ENCODE measurements at places on chromosomes 3 and 15.

DNA sequence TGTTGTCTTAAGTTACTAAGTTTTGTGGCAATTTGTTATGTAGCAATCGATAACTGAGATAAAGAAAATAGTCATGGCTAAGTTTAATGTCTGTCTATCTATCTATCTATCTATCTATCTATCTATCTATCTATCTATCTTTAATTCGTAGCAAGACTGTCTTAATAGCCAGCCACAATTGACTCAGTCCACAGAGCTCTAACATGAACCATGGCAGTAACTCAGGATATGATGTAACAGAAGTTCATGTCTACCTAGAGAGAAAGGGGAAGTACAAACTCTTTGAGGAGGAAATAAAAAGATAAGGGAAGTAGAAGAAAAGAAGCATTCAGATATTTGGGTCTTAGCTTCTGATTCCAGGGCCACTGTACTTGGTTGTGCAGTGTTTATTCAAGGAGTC lies 61.5 kb upstream of the FNDC3B start:
- no peak for DNase-seq

DNA sequence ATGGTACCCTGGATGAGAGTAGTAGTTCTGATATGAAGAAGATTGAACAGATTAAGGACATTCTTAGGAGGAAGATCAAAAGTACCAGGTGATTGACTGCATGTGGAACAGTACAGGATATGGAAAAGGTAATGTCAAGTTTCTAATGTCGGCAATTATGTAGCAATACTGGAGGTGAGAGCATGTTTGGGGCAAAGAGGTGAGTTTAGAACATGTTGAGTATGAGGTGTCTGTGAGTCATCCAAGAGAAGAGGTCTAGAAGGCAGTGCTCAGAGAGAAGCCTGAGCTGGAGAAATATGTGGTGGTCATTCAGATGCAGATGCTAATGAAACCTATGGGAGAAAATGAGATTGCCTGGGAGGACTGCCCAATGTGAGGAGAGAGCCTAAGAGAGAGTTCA lies 305.6 kb downstream of the ZBTB20 start:
- DNase-seq = no peak

DNA sequence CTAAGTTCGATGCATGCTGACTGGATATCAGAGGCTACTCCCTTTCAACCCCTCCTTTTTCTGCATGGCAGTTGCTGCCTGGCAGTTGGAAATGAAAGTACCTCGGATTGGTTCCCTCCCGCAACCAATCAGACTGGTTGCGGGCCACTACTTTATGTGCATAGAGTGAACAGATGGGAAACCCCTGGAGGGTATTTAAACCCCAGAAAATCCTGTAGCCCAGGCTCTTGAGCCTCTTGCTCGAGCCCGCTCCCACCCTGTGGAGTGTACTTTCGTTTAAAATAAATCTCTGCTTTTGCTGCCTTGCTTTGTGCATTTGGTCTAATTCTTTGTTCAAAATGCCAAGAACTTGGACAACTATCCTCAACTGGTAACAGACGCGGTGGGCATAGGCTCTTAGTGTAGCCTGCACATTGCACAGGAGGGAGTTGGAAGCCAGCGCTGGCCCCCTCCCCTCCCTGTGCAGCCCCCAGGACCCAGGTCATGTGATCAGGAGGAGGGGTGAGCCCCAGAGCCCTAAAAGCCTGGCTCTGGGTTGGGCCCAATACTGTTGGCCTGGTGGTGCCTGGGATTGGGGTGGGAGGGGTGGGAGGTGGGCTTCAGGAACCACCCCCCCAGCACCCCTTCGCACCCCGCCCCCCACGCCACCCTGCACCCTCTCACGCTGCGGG lies 26.8 kb downstream of the RHCG start:
- DNase-seq = no peak

GRCh38 chr3:158105710-158106253 lies 438 bp downstream of the SHOX2 start:
- DNase-seq = no peak

DNA sequence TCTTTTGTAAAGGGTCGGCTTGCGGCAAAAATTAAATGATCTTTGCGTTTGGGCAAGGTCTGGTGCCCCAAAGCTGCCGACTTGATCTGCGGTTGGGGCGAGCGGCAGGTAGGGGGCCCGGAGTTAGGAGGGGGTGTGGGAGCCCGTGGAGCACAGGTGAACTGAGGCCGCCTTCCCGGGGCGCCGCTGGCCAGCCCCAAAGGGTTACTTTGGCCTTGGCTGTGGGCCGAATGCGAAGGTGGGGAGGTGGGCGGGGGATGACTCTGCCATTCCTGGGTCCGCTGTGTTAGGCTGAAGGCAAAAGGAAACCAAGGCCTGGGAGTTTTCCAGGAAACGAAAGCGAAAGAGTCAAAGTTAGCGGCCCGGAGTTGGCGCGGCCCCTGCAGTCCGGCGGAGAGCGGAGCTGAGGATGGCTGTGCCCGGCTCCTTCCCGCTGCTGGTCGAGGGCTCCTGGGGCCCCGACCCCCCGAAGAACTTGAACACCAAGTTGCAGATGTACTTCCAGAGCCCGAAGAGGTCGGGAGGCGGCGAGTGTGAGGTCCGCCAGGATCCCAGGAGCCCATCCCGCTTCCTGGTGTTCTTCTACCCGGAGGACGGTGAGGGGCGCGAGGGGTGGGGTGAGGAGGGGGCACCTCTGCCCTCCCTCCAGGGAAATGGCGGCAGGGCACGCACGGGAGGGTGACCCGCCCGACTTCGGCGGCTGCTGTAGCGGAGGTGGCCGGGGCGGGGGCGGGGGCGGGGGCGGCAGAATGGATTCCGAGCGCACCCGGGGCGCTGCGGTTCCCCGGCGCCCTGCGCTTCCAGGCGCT lies at the start of gene PARP14:
PARP14 (plus strand) TSS at position 365 of the 809 bp plus-strand sequence; CDS start at position 410, 45 bp downstream.
- peak; percentile 60 for DNase-seq

DNA sequence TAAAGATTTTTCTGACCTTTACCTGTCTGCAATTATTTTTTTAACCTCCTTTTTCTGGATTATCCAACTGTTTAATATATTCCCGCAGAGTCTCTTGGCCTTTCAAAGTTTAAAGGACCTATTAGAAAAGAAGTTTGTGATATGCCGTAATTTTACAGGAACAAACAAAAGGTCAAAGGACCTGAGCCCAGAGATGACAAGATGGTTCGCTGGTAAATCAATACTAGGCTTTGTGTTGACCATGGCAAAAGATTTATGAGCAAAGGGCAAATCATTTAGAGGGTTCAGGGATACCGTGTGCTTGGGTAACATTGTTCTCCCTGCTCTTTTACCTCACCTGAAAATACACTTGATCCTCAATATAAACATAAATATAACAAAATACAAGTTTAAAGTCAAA lies 923.5 kb downstream of the ROBO1 start:
- DNase-seq = no peak

- no peak for DNase-seq
Observed at GRCh38 chr3:20701641-20702040, 515.6 kb upstream of the SGO1 start.

GRCh38 chr3:146834917-146835316 lies 229.8 kb upstream of the PLSCR5 start:
- DNase-seq = no peak

DNA sequence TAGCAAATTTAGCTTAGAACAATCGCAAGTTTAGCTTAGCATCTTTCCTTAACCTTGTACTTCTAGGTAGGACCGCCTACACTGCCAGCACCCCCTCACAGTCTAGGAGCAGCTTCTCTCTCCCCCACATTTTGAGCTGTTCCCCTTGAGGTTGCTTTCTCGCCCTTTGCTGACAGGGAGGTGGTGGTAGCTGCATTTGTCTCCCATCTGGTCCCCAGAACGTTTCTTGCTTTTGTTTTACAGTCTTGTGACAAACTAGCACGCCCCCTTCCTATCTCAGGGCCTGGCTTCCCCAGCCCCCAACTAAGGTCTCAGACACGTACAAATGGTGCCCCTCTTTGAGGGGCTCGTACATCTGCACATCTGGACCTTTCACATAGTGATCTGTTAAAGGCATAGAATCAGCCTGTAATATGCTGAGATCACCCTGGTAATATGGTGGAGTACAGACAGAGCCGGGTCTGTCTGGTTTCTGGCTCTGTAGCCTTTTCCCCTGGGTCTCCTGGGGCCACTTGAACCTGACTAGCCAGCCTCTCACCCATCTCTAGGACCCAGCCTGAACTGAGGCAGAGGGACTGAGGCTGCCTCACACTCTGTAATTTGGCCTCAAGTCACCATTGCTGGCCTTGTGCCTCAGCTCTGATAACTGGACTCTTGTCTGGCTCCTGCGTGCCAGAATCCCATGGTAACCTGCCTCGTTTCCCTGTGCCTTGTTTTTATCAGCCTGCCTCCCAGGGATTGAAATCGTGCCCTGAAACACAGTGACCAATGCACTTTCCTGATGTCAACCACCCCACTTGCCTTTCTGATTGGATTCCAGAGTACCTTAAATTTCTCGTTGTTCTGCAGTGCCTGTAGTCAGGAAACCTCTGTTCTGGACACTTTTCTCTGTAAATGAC lies 27.7 kb downstream of the CRTC3 start:
- no peak for DNase-seq

DNA sequence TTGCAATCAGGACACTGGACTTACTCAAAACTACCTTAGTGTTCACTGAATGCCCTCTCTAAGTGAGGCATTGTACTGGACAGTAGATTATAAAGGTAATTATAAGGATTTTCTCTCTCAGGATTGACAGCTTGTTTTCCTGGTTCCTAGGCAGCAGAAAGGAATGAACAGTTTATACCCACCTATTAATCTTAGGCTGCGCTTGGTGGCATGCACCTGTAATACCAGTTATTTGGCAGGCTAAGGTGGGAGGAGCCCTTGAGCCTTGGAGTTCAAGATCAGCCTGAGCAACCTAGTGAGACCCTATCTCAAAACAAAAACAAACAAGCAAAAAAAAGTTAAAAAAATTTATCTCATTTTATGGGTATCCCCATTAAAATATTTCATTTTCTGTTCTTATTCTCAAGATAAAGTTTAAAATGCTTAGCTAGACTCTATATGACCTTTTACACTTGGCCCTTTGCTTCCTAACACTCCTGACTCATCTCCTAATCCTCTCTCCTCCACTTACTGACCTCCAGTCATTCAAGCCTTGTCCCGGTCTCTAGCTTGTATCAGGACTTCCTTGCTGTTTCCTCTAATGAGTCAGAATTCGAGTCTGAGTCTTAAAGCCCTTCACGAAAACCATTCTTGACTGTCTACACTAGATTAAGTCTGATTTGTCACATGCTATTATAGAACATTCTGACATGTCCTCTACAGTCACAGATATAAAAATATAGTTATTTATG lies 348.6 kb downstream of the NLGN1 start:
- DNase-seq = peak; percentile 82

GRCh38 chr3:58116161-58116955 lies 94.4 kb downstream of the DNASE1L3 start:
- no peak for DNase-seq

GRCh38 chr3:67489816-67490215 lies 164.6 kb downstream of the SUCLG2 start:
- DNase-seq = no peak

DNA sequence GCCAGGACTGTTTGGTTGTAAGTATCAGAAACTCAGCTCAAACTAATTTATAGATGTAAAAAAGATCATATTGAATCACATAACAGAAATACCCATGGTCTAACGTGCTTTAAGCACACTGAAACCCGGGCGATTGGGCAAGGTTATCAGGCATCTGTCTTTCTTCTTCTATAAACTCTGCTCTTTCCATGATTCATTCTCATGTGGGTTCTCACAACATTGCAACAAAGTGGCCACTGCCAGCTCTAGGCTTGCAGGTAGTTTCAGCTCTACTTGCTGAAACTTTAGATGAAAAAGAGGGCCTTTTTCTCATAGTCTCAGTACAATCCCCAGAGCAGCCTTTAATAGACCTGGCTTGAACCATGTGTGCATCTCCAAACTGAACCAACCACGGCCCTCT lies 456.1 kb downstream of the MFSD1 start:
- no peak for DNase-seq

DNA sequence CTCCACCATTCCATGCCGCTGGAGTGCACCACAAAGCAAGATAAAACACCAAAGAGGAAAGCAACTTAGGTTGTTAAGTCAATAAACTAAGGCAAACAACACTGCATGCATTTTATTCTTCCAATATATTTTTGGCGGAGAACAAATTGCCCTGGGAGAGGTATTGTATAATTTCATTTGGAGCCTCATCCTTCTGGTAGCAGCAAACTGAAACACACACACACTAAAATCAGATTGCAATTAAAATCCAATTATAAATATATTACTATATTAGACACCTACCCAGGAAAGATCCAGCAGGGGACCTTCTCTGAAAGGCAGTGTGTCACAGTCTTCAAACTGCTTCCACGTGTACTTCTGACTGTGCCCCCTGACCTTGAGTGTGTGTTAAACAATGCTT lies 102.3 kb downstream of the RORA start:
- DNase-seq = no peak

- DNase-seq = no peak
Observed at GRCh38 chr3:54121414-54122323, 683 bp upstream of the CACNA2D3 start.

DNA sequence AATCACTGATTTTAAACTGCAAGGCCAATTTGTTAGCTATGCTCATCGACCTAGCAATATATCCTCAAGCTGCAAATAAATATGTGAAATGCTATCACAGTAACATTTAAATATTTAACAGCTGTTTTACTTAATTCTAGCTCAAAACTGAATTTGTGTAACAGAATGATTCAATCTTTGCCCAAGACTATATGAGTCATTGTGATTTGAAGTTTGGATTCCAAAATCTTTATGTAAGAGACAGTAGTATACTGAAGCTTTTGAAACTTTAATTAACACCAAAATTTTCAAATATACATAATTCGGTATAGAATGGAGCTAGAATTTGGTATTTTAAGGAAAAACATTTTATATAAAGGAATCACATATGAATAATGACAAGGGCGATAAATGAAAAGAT lies 603.0 kb upstream of the ROBO2 start:
- DNase-seq = no peak

GRCh38 chr3:99966662-99967416 lies 147.5 kb downstream of the FILIP1L start:
- DNase-seq = no peak

DNA sequence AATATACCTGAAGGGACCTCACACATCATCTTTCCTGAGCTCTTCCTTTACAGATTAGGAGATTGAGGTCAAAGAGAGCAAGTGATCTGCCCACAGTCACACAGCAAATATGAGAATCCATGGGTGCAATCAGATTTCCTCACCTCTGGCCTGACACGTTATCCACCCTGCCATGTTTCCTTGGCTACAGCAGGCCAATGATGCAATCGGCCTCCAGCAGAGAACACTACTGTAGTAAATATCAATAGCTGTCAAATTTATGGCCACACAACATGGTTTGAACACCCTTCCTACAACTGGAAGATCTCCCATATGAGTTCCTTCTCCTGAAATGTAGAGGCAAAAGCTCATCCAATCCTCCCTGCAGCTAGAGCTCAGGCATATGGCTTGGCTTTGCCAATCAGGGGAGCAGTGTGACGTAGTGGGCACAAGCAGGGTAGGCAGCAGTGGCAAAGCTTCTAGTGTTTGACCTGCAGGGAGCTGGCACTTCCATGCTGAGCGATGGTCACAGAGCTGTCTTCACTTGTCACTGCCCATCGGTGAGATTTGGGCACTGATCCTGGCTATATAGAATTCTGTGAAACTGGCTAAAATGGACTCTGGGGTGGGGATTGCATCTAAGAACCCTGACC lies 271.3 kb downstream of the TJP1 start:
- no peak for DNase-seq
